ENCODE measurements at places on chromosomes 7 and 10. TPM values are rescaled to one million over a fixed set of nuclear protein-coding genes. Genes with fewer than 3 reads are reported as not detected.

GRCh38 chr10:80878330-80878729, 340.6 kb downstream of the SH2D4B start:
- no peak for DNase-seq

- DNase-seq = no peak
Observed at GRCh38 chr10:74511051-74511450, 315.3 kb upstream of the KAT6B start.

DNA sequence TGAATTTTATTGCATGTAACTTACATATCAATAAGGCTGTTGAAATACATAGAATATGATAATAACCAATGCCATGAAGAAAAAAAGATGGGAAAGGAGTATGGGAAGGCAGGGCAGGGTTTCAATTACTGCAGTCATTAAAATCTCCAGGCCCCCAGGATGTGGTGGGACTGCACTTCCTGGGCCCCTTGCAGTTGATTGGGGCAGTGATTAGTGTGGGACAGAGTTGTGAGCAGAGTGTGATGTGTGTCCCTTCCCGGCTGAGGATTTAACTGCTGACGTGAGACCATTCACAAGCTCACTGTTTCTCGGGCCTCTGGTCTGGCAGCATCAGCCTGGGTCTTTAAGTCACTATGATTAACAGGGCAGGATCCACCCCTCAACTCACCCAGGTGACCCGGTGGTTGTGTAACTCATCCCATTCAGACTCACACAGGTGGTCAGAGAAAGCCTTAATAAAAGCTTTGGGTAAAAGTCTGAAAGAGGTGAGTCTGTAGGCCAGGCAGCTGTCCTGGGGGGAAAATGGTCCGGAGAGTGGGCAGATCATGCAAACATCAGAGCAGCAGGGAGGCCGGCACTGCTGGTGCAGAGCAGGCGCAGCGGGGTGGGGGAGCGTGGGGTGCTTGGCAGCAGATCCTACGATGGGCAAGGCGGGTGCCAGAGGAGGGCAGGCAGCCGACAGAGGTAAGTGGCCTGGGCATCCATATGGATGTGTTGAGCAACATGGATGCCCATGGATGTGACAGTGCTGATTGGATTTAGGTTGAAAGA, 36.3 kb upstream of the WDFY4 start:
- DNase-seq = no peak

LRRD1 gene
- 0.17 TPM for total RNA-seq

- peak; percentile 77 for DNase-seq
Observed at GRCh38 chr7:35605760-35606159, 89.2 kb downstream of the HERPUD2 start.

DNA sequence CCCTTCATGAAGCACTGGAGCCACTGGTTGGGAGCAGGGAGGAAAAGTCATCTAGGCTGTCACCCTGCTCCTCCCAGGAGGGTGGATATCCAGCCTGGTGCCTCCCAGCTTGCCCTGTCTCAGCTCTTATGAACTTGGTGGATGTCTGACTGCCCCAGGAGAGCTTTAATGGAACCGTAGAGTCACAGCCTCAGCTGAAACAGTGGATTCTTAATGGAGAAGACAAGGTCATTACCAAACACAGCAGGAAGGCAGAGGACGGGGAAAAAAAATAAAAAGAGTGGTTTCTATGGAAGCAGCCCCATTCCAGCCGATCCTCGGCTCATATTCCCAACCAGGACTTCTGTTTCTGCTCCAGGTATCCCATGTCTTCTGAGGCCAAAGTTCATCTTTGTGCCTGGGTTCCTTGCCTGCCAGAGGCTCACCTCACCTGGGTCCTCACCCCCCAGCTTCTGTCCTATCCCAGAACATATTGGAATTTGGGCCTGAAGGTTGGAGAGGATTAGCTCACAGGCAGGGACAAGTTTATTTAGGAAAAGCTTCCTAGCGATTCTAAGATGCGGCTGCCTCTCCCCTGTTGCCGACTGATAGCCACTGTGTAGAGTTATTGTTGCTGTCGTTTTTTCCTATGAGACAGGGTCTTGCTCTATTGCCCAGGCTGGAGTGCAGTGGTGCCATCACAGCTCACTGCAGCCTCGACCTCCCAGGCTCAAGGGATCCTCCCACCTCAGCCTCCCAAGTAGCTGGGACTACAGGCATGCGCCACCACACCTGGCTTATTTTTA, 15.6 kb downstream of the CCL26 start:
- no peak for DNase-seq

TMEM270 gene
- 1.5 TPM for total RNA-seq

MMD2 gene
- total RNA-seq = not detected

DNA sequence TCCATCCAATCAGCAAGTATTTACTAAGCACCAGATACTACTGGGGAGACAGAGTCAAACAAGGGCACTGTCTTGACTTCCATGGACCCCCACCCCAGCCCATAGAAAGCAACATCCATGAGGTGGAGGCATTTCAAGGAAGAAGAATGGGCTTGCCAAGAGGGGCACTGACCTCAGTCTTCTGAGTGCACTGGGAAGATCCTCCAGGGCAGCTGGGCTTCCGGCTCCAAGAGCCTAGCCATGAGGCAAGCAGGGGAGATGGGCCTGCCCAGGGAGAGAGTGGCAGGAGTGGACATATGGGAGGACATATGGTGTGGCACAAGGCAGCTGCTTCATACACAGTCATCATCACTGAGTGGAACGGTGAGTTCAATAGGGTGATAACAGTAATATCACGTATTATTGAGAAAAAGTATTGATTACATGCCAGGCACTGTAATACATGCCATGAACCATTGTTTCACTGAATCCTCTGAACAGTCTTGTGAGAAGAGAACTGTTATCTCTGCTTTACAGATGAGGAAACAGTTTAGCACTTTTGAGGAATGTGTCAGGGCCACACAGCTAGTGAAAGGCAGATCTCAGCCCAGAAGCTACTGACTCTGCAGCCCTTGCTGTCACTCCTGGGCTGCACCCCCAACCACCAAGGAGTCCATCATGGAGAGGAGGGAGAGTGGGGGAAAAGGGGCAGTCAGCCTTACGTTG, 331.7 kb upstream of the ZMIZ1 start:
- DNase-seq = no peak

- no peak for DNase-seq
Observed at GRCh38 chr10:74084955-74085354, 65.7 kb downstream of the AP3M1 start.

ANKRD30A gene
- total RNA-seq = not detected

- DNase-seq = no peak
Observed at GRCh38 chr10:48796713-48797245, 112.1 kb downstream of the WDFY4 start.

NXPH1 gene
- not detected for total RNA-seq

DNA sequence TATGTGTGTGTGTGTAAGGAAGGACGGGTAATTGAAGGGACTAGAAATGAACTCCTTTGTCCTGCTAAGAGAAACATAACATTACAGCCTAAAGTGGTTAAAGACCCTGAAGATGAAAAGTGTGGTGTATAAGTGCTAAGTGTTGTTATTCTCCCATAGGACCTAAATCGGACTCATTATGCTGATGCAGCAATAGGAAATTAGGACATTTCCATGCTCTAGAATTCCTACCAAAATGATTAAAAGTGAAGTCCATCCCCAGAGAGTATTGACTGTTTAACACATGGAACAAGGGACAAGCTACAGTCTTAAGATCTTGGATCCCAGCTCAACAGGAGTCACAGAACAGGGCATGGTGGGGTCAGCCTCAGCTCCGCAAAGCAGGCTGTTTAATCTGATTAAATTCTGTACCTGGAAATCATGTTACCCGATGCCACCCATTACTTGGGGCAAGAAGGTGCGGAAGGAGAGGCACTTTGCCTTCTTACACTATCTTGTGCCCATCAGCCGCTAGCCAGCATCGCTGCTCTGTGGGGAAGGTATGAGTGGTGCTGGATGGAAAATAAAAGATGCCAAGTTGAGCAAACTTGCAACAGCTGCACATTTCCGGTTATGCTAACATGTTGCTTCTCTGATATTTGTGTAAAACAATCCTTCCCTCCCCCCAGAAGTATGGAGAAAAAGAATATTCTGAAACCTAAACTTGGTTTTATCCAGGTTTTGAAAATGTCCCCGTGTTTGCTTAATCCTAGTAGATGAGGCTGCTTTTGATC, 100.5 kb downstream of the CREB5 start:
- DNase-seq = no peak

DNA sequence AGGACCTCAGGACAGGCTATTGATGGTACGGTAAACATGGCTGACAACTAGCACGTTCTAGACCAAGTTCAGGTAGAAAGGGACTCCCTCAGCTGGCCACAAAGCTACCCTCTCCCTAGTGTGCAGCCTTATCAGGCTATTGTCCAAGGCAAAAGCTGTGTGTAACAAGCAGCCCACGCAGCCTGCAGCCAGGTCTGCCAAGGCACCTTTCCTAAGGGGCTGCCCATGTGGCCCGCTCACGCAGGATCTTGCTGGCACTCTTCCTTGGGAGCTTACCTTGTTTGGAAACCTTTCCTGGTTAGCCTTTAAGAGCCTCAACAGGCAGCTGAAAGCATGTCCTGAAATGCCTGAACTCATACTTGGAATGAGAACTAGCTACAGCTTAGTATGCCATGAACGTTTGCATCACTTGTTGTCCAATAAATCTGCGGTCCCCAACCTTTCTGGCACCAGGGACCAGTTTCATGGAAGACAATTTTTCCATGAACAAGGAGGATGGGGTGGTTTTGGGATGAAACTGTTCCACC, 51.7 kb downstream of the SYPL1 start:
- no peak for DNase-seq

CFAP46 gene
- total RNA-seq = 4.4 TPM

DNA sequence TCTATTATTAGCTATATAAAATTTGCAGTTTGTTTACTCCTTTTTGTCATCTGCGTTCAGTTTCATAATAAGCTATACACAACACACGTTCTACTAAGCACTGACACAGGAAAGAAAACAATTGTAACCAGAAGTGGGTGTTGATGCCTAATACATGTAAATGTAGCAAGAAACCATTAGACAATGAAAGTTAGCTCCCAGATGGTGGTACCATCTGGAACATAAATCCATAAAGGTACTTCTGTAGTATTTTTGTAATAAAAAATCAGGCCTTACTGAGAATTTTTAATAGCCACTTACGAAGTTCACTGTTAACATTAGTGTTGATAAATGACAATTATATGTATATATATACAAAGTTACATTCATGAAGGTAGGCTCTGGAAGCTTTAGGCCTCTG, 194.7 kb downstream of the KCND2 start:
- no peak for DNase-seq

COL28A1 gene
- total RNA-seq = not detected

TFEC gene
- 0.63 TPM for total RNA-seq

GRCh38 chr10:88184543-88185297, 321.3 kb downstream of the PTEN start:
- no peak for DNase-seq

CCDC172 gene
- not detected for total RNA-seq

GRCh38 chr7:28542410-28542809, 130.1 kb downstream of the CREB5 start:
- DNase-seq = no peak

FHIP2A gene
- total RNA-seq = 5.0 TPM

- no peak for DNase-seq
Observed at GRCh38 chr10:61470740-61471139, 17.6 kb upstream of the TMEM26 start.

GRCh38 chr7:92699560-92699959, 109.4 kb upstream of the FAM133B start:
- peak; percentile 19 for DNase-seq

WASHC2A gene
- 18.6 TPM for total RNA-seq

DNA sequence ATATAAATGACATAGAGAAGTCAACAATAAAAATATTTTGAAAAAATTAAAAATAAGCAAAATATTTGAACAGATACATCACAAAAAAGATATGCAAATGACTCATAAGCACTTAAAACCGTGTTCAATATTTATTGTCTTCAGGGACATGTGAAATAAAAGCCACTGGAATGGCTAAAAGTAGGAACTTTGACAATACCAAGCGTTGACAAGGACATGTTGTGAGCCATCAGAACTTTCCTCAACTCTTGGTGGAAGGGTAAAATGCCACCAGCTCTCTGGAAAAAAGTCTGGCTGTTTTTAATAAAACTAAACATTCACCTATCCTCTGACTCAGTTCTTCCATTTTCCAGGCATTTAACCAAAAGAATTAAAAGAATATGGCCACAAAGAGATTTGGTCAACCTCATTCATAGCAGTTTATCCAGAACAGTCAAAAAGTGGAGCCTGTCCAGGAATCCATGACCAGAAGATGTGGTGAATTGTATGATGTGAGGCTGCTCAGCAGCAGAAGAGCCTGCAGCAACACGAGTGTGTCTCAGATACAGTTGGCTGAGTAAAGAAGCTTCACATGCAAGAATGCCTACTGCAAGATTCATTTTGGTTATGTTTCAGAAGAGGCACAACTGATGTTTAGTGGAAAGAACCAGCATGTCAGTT, 7.1 kb upstream of the KLF6 start:
- no peak for DNase-seq

IQUB gene
- total RNA-seq = 0.74 TPM

SH3PXD2A gene
- 3.4 TPM for total RNA-seq
